ENCODE measurements at places on chromosomes 1 and 21.

GRCh38 chr1:8378178-8378577 is 60.3 kb downstream of the SLC45A1 start:
- no peak for DNase-seq

DNA sequence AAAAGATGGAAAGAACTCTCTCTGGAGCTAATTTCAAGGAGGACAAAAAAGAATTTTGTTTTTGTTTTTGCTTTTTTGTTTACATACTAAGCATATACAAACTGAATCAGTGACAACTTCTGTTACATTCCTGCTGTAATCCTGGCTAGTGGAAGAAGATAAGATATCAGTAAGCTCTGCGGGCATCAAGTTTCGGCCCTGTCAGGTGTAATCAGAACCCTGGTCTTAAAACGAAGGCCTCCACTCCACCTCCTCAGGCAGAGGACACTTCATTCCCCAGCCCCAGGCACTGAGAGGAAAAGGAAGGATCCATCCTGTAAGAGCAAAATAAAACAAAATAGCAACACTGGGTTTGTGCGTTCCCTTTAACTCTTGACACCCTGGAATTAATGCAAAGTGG is 88.9 kb upstream of the ARHGAP29 start:
- no peak for DNase-seq

DNA sequence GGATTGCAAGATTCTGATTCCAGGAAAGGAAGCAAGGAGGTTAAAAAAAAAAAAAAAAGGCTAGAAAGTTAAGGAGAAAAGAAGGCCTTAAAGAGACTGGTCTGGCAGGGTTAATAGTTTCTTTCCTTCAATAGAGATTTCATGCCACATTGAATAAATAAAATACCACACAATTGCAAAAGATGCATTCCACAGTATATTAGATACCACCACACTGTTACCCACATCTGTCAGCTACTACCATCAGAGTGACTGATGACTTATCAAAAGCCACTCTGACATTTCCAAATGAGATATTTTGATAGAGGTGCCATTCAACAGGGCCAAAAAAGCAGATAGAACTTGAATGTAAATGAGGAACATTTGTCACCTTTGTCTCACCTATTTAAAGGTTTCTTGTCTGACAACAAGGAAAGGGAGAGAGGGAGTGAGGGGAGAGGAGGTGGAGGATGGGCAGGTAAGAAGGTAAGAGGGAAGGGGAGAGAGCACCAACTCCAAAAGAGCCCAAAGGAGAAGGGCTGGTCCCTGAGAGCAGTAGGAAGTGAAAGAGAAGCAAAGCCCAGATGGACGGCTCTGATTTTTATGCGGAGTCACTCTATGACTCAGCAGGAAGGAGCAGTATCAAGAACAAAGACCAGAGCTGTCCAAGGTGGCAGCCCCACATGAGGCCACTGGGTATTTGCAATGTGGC is 38.3 kb downstream of the LRRN2 start:
- no peak for DNase-seq

- no peak for DNase-seq
These were observed 76.9 kb upstream of the LYST start for GRCh38 chr1:235943581-235944114.
